ENCODE measurements at places on chromosomes 12 and 14.

DNA sequence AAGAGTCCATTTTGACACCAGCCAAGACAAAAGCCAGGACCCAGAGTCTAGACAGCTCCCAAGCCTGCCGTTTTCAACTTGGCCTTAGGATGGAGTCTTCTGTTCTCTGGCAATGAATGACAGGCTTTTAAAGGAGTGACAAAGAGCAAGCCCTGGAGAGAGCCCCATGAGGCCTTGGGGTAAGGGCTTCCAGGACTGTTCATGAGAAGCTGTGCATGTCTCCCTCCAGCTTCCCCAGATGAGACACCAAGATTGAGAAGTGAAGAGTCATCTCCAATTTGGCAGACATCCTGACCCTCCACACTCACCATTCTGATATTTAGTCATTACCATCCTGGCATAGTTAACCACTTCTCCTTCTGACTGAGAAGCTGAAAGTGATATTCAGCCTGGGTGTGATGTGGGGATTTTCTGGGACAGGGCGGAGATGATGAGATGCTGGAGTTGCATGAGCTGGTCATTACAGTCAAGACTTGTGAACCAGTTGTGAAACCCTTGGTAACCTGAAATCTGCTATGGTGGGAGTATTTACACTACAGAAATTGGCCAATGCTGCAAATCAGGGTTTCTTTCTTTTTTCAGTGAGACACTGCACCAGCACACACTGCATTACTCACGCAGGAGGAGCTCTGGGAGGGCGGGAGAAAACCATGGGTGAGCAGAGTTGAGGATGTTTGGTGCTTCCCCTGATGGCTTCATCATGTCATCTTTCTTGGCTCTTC is 77.8 kb downstream of the VCPKMT start:
- no peak for DNase-seq

- no peak for DNase-seq
Measured at GRCh38 chr12:112149596-112149995, 24.2 kb downstream of the TRAFD1 start.

DNA sequence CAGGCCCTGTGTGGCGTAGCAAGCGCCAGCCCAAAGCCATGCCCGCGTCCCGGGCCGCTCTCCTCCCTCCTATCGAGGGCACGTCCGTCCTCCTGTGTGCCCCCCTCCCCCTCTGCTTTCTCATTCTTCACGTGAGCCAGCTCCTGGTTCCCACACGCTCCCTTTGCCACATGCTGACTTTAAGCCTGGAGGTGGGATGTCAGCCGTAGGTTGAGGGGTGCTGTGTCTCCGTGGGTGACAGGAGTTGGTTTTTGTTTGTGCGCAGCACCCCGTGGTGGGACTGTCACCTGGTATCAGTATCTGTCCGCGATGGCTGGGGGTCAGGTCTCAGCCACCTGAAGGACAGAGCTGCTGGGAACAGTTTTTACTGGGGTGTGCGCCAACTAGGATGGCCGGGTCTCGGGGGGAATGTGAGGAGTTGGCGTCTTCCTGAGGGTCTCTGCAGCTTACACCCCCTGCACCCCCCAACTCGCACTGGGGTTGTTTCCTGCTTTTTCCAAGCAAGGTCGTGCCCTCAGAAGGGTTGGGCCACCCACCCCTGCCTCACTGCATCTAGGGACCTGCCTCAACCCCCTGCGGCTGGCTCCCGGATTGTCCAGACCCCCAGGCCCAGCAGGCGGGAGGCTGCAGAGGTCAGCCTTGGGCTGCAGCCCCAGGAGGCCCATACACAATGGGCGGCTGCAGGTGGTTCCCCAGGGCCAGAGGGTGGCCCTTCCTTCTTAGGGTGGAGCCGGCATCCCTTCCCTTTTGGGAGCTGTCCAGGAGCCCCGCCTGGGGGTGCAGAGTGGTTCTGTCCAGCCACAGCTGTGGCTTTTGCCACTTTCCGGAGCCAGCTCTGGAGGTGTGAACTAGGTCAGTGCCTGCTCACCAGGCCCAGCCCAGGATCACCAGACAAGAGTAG is 7.3 kb downstream of the ULK1 start:
- no peak for DNase-seq

- no peak for DNase-seq
Measured at GRCh38 chr14:75448209-75448608, 20.4 kb downstream of the JDP2 start.

DNA sequence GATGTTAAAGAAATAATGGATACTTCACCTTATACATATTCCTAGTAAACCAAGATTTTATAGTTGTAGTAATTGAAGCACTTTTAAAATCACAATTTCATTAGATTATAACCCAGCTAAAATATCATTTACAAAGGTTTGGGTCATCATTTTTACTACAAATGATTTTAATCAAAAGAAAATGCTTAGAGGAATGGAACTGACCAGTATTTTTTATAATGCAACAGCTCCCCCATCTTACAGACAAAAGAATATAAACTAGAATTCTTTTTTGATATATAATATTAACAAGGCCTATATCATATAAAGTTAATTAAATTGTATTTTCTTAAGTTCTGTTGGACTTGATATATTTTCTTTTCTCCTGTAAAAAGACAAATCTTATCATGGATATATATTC is 20.4 kb upstream of the LRFN5 start:
- no peak for DNase-seq

DNA sequence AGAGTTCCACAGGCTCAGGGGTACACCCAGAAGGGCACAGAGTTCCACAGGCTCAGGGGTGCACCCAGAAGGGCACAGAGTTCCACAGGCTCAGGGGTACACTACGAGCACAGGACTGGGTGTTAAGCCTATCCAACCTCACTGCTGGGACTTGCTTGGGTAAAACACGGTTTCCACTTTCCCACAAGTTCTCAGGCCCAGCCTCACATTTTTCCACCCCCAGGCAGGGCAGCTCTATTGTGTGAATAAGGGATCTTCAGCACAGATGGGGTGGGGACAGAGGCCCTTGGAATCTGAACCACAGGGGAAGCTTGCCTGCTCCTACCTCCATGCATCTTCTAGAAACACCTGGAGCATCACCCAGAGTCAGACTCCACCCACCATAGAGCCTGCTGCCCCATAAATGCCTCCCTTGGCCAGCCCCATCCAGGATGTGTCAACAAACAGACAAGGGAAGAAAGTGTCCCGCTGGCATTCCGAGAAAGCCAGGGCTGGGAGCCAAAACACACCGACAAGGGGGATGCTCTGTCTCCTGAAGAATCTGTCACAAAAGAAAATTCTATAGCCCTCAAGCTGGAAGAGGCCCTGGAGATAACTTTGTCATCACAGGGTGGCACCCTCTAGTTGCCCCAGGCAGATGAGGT is 4.8 kb downstream of the CRACR2A start:
- DNase-seq, result no peak
